Activated CD8-positive, alpha-beta memory T cell treated with anti-CD3 and anti-CD28 coated beads for 1 hour (primary cell): ENCODE measurements at places on chromosomes 11 and 22.
A peak's percentile ranks its signal among the peaks of the same experiment; 100 is the strongest.

DNA sequence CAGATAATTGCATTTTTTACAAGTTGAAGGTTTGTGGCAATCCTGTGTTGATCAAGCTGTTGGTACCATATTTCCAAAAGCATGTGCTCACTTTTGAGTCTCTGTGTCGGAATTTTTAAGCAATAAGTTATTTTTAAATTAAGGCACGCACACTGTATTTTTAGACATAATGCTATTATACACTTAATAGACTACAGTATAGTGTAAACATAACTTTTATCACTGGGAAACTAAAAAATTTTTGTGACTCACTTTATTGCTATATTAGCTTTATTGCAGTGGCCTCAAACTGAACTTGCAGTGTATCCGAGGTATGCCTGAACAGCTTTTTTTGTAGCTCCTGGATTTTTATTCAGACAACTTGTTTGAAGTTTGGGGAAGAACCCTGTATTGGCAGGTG, 31.3 kb upstream of the RRM1 start:
- DNase-seq, result no peak

DNA sequence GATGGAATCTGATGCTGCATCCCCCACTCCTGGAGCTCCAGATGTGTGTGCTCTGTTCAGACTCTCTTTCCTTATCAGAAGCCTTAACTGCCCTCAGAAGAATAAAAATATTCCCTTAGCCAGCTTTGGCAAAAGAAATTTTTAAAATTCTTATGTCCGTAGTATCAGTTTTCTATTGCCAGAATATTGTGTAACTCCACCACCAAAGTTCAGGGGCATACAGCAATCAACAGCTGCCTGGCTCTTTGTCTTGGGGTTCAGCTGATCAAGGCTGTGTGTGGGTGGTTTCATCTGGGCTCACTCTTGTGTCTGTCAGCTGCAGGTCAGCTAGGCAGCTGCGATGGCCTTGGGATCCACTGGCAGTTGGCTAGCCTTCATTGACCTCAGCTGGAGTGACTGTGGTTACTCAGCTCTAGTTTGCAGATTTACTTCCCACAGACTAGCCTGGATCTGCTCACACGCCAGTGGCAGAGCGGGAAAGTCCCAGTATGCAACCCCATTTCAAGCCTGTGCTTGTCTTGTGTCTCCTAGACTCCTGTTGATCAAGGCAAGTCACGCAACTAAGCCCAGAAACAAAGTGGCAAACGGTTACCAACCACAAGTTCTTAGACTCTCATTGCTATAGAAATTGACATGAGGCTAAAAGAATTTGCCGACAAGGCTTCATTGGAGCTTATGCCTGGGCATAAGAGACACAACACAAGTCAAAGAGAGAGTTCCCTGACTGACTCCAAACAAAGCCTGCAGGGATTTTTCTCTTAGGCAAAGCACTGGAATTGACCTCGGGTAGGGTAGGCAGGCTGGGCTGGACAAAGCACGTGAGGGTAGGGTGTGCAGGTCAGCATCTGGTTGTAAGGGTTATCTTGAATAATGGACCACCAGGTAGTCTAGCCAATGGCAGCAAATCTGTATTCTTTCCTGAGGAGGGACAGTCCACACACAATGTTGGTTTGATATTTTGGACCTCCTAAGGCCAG, 7.5 kb downstream of the TMEM138 start:
- no peak for DNase-seq

DNA sequence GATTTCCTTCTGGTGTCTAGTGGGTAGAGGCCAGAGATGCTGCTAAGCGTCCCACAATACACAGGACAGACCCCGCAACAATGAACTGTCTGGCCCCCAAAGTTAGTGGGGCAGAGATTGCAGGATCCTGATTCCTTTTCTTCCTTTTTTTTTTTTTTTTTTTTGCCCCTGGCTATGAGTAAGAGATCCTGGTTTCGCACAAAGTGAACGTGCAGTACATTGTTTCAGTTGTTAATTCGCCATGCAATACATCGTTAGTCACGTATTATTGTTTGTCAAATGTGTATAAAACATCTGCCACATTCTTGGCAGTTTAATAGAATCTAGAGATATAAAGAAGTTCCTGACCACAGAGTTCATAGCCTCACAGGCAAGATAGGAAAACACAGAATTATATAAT, 20.2 kb downstream of the ST3GAL4 start:
- no peak for DNase-seq

DNA sequence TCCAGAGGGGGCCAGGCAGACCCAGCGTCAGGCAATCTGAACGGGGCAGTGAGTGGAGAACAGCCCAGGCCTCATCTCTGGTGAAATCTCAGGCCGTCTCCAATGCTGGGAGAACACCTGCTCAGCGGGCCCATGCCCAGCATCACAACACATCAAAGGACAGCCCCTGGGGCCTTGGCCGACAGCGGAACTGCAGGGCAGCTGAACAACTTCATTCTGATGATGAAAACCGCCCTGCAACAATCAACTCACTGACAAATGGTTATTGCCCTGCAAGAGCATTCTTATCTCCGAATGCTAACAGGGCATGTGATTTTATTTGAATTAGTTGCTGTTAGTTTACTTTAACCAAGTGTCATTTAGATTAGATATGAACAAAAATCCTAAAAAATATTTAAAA, 14.6 kb downstream of the CELSR1 start:
- no peak for DNase-seq

- no peak for DNase-seq
These were observed 40.5 kb upstream of the TOP3B start for GRCh38 chr22:22022947-22023534.

GRCh38 chr11:75815345-75816168, 547 bp downstream of the UVRAG start:
- DNase-seq, result peak; percentile 8

DNA sequence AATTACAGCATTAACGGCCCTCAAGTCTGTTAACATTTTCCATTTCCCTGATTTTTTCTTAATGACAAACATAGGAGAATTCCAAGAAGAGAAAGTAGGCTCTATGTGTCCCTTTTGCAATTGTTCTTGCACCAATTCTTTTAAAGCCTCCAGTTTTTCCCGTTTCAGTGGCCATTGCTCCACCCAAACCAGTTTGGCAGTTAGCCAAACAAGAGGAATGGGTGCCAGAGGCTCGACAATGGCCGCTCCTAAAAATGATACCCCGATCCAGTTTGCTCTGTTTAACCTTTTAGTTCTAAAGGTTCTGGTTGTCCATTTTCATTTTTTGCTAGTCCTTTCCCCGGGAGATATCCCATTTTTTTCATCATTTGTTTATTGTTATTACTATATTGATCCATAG, 6.7 kb upstream of the DNAJB13 start:
- no peak for DNase-seq

DNA sequence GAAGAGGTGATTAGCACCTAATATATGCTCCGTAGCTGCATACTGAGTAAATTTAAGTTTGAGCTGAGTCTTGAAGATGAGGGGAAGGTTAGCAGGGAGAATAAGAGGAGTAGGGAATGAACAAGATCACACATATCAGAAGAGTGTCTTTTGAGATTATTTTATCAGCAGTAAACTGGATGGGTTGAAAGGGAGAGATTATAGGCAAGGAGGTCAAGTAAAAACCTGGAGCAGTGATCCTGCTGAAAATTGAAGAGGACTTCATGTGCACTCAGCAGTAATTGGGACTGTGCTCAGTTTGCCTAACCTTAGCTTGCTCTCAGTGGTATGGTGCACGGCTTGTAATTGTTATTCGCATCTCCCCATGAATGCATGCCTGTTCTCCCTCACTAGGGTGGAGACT, 79.5 kb upstream of the PICALM start:
- no peak for DNase-seq
